ENCODE measurements at places on chromosomes 3 and 15. TPM values are rescaled to one million over a fixed set of nuclear protein-coding genes. Genes with fewer than 3 reads are reported as not detected.

Gene MGLL
- total RNA-seq, result 3.4 TPM

Gene SKOR1
- total RNA-seq, result 0.23 TPM

Gene SLC22A14
- total RNA-seq, result not detected

Gene SOX14
- not detected for total RNA-seq

Gene CAMP
- total RNA-seq, result not detected

Gene CFAP44
- 3.4 TPM for total RNA-seq

Gene PIGZ
- total RNA-seq, result 2.6 TPM

Gene C3orf38
- 31.3 TPM for total RNA-seq

Gene CPB1
- total RNA-seq, result not detected

Gene SLC51A
- not detected for total RNA-seq

Gene LIPH
- total RNA-seq, result not detected

- DNase-seq, result no peak
- H3K27me3 ChIP-seq, result peaks cover 25% of the 10 kb centered on the region
- H3K27ac ChIP-seq, result no peak overlapping the region
- no peak overlapping the region for H3K4me3 ChIP-seq
- H3K4me1 ChIP-seq, result no peaks in the 10 kb centered on the region
- H3K36me3 ChIP-seq, result no peaks in the 10 kb centered on the region
Measured at GRCh38 chr15:61668444-61668843, 391.8 kb downstream of the VPS13C start.

GRCh38 chr3:170511371-170511770, 74.5 kb downstream of the SLC7A14 start:
- no peak overlapping the region for H3K27ac ChIP-seq
- no peaks in the 10 kb centered on the region for H3K4me1 ChIP-seq
- H3K36me3 ChIP-seq, result no peaks in the 10 kb centered on the region

DNA sequence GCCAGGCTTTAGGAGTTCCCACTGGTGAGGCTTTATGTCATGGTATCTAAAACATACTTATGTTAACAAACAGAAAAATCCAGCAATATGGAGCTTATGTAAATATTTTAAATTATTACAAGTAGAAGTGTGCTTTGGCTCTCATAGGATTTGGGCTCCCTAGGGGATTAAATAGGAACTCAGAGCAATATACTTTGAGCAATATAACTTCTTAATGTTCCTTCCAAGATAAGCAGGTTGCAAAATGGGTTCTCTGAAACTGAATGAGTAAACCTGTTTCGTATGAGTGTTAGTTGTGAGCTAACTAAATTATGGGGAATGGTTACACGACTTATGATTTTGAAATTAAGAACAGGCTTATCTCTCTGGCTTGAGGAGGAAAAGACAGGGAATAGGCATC, 366.1 kb upstream of the ZNF385D start:
- no peaks in the 10 kb centered on the region for H3K36me3 ChIP-seq
- DNase-seq, result no peak
- no peak overlapping the region for H3K4me3 ChIP-seq
- H3K27ac ChIP-seq, result no peak overlapping the region
- H3K4me1 ChIP-seq, result no peaks in the 10 kb centered on the region

DNA sequence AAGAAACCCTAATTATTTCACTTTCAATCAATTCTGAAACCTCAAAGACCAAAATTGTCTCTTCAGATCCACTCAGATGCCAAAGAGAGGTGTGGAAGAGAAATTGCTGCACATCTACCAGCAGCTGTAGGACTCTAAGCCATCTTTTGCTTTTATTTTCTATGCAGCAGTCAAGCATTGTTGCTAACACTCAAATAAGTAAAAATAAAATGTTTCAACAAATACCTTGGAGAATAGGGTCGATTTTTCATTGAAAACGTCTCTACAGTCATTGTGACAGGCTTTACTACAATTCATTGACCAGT, 66.4 kb upstream of the CFAP20DC start:
- H3K36me3 ChIP-seq, result no peaks in the 10 kb centered on the region
- peaks cover 5% of the 10 kb centered on the region for H3K4me1 ChIP-seq
- DNase-seq, result no peak
- H3K27me3 ChIP-seq, result peaks cover 16% of the 10 kb centered on the region

DNA sequence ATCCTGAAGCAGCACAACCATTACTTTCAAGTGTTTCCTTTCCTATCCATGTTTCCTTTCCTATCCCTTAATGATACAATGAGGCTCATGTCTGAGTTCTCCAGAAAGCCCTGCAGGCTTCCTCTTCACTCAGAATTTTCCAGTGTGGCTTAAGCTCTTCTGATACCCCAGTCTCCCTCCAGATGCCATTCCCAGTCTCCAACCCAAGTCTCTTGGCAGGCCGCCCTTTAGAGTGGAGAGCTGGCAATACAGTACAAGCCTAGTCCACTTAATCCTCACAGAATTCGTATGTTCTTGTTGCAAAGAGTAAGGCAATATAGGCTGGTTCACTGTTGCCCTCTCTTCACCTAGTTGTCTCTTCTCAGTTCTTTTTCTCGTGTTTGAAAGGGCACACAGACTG, 503.9 kb upstream of the MDFIC2 start:
- no peaks in the 10 kb centered on the region for H3K36me3 ChIP-seq
- DNase-seq, result no peak
- H3K4me3 ChIP-seq, result no peak overlapping the region
- H3K4me1 ChIP-seq, result no peaks in the 10 kb centered on the region
- peaks cover 4% of the 10 kb centered on the region for H3K27me3 ChIP-seq
- no peak overlapping the region for H3K27ac ChIP-seq

DNA sequence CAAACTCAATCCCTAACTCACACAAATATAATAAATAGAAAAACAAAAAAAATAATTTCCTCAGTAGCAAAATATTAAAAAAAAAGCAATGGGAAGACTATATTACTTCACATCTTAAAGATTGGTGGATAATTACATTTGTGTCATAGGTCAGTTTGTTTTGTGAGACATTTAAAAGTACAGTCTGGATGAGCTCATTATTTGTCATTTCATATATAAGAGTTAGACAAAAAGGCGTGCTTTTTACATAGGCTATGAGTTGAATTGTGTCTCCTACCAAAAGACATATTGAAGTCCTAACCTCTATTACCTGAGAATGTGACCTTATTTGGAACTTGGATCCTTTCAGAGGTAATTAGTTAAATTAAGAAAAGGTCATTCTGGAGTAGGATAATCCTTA, 710.1 kb upstream of the CBLB start:
- no peaks in the 10 kb centered on the region for H3K27me3 ChIP-seq
- H3K4me3 ChIP-seq, result no peak overlapping the region
- no peak for DNase-seq
- H3K27ac ChIP-seq, result no peak overlapping the region
- H3K36me3 ChIP-seq, result peaks cover 8% of the 10 kb centered on the region

- H3K27ac ChIP-seq, result no peak overlapping the region
- H3K36me3 ChIP-seq, result no peaks in the 10 kb centered on the region
- no peaks in the 10 kb centered on the region for H3K27me3 ChIP-seq
- no peaks in the 10 kb centered on the region for H3K4me1 ChIP-seq
Measured at GRCh38 chr3:118244761-118245160, 789.9 kb downstream of the IGSF11 start.

GRCh38 chr15:73518180-73518862, 75.4 kb downstream of the REC114 start:
- H3K27ac ChIP-seq, result no peak overlapping the region
- H3K4me1 ChIP-seq, result peaks cover 15% of the 10 kb centered on the region
- no peak for DNase-seq

GRCh38 chr3:134496471-134497071, 10.7 kb downstream of the CEP63 start:
- peaks cover 29% of the 10 kb centered on the region for H3K4me1 ChIP-seq
- H3K4me3 ChIP-seq, result no peak overlapping the region
- H3K36me3 ChIP-seq, result peaks cover 60% of the 10 kb centered on the region
- no peak overlapping the region for H3K27ac ChIP-seq
- H3K27me3 ChIP-seq, result no peaks in the 10 kb centered on the region

DNA sequence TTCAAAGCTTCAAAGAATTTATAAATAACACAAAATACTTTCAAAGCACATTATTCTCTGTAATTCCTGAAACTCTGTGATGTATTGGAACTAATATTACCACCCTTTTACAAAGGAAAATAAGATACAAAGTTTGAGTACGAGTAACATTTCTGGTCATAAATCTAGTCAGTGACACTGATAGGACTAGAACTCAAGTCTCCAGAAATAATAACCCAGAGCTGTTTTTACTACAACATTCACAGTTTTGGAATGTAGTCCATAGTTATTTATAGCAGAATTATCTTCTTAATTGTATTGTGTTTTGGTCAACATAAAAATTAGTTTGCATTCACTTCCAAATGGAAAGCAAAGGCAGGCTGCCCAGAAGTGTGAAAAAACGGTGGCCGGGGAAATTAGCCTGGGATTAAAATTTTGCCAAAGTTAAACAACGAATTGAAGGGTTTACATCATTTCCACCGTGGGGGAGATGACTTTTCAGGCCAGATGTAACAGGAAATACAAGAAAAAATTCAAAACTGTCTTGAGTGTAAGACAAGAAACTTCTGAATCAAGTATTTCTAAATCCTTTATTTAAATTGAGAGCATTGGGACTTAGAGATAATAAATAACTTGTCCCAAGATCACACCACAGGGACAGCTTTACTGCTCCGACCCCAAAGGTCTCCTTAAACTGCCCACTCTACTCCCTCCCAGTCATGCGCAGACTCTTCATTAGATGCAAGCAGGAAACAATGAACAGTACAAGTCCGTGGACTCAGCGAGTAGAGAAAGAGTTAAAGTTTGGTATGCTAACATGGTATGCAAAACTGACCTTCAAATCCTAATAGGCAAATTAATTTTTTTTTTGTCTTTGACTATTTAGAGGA, 74.3 kb upstream of the VGLL4 start:
- H3K36me3 ChIP-seq, result no peaks in the 10 kb centered on the region
- peak overlapping the region; percentile 92 for H3K27ac ChIP-seq
- H3K27me3 ChIP-seq, result no peaks in the 10 kb centered on the region
- no peak for DNase-seq

GRCh38 chr15:95559875-95560394, 770.6 kb upstream of the NR2F2 start:
- H3K4me3 ChIP-seq, result no peak overlapping the region
- H3K36me3 ChIP-seq, result no peaks in the 10 kb centered on the region
- no peak for DNase-seq
- no peak overlapping the region for H3K27ac ChIP-seq

GRCh38 chr15:81625896-81626295, 251.9 kb upstream of the TMC3 start:
- DNase-seq, result no peak
- no peak overlapping the region for H3K4me3 ChIP-seq
- H3K27ac ChIP-seq, result no peak overlapping the region
- H3K27me3 ChIP-seq, result peaks cover 2% of the 10 kb centered on the region

DNA sequence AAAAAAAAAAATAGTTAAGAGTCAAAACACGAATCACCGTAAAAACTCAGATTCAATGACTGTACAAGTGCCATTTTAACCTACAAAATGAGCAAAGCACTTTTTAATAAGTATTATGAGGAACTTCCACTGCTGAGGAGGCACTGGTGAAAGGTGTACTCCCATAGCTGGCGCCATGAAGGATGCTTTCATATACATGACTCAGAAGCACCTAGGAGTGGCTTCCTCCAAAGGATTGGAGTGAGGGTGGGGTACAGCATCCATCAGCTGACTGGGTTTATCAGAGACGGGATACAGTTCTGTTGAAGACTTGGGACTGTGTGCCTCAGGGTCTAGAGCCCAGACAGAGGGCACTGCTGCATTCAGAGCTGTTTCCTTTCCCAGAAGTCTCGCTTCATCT, 60.9 kb upstream of the MEX3B start:
- H3K4me3 ChIP-seq, result no peak overlapping the region
- no peaks in the 10 kb centered on the region for H3K36me3 ChIP-seq
- no peaks in the 10 kb centered on the region for H3K4me1 ChIP-seq
- H3K27ac ChIP-seq, result no peak overlapping the region

DNA sequence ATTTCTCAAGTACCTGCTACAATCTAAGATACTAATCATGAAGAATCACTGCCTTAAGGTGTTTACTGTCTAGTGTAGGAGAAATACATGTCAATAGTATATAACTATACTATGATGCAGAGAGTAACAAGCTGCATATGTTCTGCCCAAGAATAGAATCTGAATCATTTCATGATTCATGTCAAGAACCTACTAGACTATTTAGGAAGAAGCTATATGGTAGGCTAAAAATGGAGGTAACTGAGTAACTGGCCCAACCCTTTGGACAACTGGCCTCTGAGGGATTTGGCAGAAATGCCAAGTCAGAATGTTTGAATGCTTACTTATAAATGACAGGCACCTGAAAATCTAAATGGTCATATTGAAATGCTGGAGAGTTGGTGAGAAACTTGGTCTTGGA, 59.9 kb upstream of the DGKG start:
- H3K4me1 ChIP-seq, result no peaks in the 10 kb centered on the region
- peaks cover 38% of the 10 kb centered on the region for H3K27me3 ChIP-seq
- no peak overlapping the region for H3K4me3 ChIP-seq

DNA sequence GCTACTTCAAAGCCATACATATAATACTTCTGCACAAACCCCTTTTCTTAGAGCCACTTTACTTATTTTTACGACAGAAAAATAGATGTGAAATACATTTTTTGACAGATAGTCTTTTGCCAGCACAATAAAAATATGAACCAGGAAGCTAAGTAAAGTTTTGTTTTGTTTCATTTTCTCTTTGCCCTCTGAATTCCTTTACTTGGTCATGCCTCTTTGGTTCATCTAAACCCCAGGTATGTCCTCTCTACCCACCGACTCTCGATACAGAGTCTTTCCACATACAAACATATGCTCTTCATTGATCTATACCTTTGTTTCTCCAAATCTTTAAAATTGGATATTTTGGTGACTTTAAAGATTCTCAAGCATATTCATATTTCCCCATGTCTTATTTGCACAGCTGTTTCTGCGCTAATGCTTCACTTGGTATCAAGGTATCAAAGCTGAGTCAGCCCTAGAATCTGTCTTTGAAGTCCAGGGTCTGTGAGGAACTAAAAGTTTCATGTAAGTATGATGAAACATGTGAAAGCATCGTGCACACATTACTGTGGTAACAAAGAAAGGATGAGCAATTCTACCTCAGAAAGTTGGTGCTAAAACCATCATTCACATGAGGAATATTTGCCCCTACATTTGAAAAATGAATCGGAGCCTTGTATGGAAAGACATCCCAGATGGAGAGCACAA, 845.4 kb downstream of the NAALADL2 start:
- H3K27me3 ChIP-seq, result no peaks in the 10 kb centered on the region
- H3K27ac ChIP-seq, result no peak overlapping the region
- H3K4me1 ChIP-seq, result no peaks in the 10 kb centered on the region

DNA sequence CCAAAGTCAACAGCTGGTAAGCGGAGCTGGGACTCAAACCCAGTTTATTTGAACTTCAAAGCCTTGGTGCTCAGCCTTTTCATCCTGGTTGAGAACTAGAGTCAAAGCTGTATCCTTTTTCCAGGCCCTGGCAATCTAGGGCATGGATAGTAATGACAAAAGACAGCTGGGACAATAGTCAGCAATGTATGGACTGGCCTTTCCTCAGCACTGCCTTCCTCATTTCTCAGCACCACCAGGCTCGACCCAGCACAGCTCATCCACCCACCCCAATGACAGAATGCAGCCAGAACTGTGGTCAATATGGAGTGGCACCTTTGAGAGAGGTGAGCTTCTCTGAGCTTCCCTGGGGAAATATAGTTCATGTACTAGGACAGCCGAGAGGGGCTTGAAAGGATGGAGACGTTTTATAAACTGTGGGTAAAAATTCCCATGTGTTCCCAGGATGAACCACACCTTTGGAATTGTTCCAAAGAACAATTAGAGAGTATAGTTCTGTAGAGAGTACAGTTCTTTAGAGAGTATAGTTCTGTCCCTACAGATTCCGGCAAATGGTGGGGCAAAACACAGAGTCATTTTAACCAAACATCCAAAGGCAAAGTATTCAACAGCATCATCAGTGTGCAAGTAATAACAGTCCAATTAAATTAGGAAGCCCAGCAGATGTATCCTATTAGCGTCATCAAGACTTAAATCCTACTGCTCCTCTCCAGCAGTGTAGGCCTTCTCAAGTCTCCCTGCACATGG, 30.2 kb upstream of the IREB2 start:
- H3K4me1 ChIP-seq, result no peaks in the 10 kb centered on the region
- H3K4me3 ChIP-seq, result no peak overlapping the region
- no peak for DNase-seq
- peaks cover 18% of the 10 kb centered on the region for H3K27me3 ChIP-seq
- H3K36me3 ChIP-seq, result no peaks in the 10 kb centered on the region

Measured in activated CD8-positive, alpha-beta memory T cell treated with anti-CD3 and anti-CD28 coated beads, Interleukin-2, amount 10 ng/mL, durations not matched to agents 7 days and 5 days (primary cell).